H1 (cell line): ENCODE measurements at places on chromosomes 7 and 10. TPM values are rescaled to one million over a fixed set of nuclear protein-coding genes. Genes with fewer than 3 reads are reported as not detected.
A peak's percentile ranks its signal among the peaks of the same experiment; 100 is the strongest.

CYP3A5 gene
- total RNA-seq, result not detected in 2 replicates

NDUFA5 gene
- total RNA-seq, result 74.9 and 76.3 TPM in 2 replicates

PRXL2A gene
- total RNA-seq, result 58.3 and 60.1 TPM in 2 replicates

SFTPD gene
- 0.54 and 1.1 TPM in 2 replicates for total RNA-seq

MACC1 gene
- total RNA-seq, result 17.1 and 17.2 TPM in 2 replicates

CPXM2 gene
- total RNA-seq, result 2.5 and 2.9 TPM in 2 replicates

PDE1C gene
- total RNA-seq, result 0.67 and 1.1 TPM in 2 replicates

- no peaks in the 10 kb centered on the region for H3K27me3 ChIP-seq
- H3K27ac ChIP-seq, result no peak overlapping the region
- no peak overlapping the region for H3K4me3 ChIP-seq
- H3K36me3 ChIP-seq, result no peaks in the 10 kb centered on the region
Observed at GRCh38 chr7:132298790-132299189, 277.5 kb downstream of the PLXNA4 start.

DNA sequence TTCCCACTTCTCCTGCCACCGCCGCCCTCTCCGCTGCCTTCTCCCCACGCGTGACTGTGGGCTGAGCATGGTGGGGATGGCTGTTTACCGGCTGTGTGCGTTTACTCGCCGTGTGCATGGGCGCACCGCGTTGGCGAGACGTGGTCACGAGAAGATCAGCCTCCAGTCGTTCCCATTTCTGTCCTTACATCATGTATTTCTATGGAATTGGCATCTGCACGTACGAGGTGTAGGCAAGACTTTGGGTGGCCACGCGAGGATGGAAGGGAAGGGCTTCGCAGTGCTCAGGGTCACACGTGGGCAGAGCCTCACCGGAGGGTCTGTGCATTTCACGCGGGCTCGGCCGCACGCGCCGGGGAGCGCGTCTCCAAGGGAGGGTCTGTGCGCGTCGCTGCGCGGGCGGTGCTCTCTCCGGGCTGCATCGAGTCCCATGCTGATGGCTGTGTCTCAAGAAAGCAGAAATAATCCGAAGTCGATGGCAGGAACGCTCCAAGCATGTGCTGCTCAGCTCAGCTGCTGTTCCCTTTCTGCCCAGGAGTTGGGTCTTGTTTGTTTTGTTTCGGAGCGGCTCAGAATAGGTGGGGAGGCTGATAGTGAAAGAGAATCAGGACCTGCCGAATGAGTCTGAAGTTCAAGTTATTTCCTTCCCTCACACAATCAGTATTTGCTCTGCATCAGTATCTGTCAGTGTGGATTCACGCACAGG is 973 bp downstream of the CAMK1D start:
- no peak for DNase-seq
- no peaks in the 10 kb centered on the region for H3K27me3 ChIP-seq
- no peaks in the 10 kb centered on the region for H3K36me3 ChIP-seq
- no peak overlapping the region for H3K27ac ChIP-seq
- H3K4me3 ChIP-seq, result peak overlapping the region; percentile 90
